Epithelial cell of prostate (primary cell): ENCODE measurements at places on chromosomes 6 and 20.

DNA sequence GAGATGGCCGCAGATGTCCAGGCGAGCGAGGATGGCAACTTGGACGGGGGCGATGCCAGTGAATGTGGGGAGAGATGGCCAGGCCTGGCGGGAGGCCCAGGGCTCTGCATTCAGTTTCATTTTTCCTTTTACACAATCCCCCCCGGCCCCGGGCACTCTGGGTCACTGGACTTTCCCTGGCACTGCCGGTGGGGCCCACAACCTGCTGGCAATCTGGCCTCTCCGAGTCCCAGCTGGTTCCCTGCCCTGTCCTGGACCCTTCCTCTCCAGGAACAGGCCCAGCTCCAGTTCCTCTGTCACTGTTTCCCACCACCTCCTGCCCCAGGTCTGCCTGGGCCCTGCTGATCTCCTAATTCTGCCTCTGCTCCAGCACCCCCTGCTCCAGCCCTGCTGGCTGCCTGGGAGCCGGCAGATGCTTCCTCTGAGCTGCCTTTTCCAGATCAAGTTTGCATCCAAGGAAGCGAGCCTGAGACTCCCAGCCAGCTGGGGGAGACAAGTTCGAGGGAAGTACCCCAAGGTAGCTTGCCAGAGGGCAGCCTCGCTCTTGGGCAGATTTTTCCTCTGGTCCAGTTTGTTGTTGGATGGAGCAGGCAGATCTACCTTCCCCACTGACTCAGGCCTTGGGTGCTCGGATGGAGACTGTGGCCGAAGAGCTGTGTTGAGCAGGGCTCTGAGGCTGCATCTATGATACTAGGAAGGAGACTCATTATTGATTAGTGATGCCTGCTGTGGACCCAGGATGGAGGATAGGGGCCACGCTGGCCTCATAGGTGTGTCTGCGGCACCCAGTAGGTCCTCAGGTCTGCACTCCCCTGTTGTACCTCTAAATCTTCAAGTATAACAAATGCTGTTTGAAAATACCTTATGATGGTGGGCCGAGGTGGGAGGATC lies 83.2 kb downstream of the CEBPB start:
- no peak for DNase-seq

DNA sequence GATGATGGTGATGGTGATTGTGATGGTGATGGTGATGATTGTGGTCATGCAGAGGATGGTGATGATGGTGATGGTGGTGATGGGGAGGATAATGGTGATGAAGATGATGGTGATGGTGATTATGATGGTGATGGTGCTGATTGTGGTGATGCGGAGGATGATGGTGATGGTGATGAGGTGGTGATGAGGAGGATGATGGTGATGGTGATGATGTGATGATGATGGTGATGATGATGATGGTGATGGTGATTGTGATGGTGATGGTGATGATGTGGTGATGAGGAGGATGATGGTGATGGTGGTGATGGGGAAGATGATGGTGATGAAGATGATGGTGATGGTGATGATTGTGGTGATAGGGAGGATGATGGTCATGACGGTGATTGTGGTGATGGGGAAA lies 333.7 kb downstream of the CDH4 start:
- DNase-seq: no peak

DNA sequence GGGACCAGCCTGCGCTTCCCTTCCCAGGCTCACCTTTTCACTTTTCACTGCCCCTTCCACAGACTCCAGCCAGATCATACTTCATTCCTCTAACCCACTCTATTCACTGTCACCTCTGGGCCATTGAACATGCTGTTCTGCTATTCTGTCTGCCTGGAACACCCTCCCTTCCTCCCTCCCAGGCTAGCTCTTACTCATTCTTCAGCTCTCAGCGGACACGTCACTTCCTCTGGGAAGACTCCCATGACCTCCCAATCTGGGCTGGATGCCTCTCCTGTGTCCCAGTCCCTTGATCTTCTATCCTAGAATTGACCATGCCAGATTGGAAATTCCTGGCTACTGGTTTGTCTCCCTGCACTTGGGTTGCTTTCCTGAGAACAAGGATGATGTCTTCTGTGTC lies 5.0 kb downstream of the SLC12A5 start:
- DNase-seq: no peak

DNA sequence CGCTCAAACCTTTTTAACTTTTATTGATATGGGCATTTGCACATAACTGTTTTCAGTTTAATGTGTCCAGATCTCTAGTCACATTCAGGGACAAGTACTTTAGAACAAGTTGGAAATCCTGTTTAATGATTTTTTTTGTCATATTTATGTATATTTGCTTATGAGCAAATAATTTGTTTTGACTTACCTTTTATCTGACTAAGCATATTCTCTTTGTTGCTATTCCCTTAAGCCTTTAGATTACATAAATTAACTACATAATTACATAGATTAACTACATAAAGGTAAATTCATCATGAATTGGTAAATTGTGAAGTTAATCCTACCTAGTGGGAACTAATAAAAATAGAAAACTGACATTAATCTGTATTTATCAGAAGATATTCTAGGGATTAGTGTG lies 523.5 kb upstream of the MAN1A1 start:
- DNase-seq: no peak

- no peak for DNase-seq
Measured at GRCh38 chr20:62892348-62893304, 31.0 kb upstream of the TCFL5 start.

GRCh38 chr6:54493138-54493537 lies 184.9 kb downstream of the TINAG start:
- DNase-seq: peak; percentile 50

GRCh38 chr6:38234934-38235682 lies 404.6 kb downstream of the BTBD9 start:
- DNase-seq: no peak

DNA sequence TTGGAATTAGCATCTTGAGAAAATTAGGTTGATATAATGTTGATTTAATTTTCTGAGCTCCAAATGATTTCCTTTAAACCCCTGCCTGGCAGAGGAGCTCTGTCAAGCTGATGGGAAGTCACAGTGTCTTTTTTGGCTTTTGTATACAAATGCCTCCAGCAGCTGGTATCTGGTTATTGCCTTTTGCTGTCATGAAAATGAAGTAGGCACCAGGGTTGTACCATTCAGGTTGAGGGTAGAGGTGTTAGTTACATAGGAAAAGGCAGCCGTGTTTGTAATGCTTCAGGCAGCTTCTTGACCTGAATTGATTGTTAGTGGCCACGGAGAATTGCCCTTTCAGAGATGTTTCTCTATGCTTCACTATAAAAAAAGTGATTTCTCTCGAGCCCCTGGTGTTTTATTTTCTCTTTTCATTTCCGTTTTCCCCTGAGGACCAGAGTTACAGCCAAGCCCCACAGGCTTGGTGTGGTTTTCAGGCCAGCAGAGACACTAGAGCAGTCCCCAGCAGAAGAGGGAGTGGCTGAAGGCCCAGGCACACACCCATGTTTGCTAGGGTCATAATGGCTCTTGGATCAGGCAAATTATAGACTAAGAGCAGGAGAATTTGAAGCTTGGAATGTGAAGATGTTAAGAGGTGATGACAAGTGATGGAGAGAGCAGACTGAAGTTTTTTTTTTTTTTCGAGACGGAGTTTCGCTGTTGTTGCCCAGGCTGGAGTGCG lies 21.6 kb downstream of the CMTR1 start:
- no peak for DNase-seq

DNA sequence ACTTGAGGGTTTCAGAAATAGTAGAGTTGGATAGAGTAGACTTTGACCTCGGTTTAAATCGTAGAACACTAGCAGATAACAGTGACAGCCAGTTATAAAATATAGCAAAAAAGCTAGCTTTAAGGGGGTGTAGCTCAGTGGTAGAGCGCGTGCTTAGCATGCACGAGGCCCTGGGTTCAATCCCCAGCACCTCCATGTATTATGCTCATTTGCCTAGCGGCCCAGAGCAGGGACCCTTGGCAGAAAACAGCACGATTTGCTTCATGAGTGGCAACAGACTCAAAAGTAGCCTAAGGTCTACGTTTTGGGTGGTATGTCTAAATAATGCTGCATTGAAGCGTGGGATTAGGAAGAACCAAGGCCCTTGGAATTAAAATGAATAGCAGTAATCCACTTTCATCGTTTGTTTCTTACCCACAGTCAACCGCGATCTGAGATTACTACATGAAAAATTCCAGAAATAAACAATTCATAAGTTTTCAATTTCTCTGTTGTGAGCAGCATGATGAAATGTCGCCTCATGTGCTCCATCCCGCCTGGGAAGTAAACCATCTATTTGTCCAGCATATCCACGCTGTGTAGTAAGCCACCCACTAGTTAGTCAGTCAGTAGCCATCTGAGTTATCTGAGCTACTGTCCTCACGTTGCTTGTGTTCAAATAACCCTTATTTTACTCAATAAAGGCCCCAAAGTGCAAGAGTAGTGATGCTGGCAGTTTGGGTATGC lies 184.9 kb downstream of the GPX5 start:
- no peak for DNase-seq

DNA sequence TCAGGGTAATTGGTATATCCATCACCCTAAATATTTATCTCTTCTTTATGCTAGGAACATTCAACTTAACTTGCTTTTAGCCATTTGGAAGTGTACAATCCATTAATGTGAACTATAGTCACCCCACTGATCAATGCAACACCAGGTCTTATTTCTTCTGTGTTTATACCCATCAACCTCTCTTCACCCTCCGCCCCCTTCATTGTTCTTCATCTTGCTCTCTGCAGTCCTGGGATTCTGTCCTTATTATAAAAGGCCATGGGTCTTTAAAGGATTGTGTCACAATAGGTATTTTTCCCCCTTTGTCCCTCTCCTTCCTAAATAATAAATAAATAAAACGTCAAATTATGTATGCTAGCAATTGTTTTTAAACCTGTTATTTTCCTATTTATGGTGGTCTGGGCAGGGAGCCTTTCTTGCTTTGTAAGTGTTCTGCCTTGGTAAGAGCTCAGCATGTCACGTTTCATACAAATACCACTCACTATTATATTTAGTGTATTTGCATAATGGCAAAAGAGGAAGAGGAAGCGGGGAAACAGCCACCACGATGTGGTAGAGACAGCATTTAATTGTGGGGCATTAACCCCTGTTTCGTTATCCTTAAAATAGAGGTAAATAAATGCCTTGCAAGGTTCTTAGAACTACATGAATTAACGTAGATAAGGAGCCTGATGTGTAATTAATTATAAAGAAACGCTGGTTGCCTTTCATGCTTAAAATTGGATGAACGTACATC lies 1.9 kb downstream of the ABRACL start:
- no peak for DNase-seq

- DNase-seq: no peak
Measured at GRCh38 chr6:21354805-21355238, 238.7 kb upstream of the SOX4 start.

DNA sequence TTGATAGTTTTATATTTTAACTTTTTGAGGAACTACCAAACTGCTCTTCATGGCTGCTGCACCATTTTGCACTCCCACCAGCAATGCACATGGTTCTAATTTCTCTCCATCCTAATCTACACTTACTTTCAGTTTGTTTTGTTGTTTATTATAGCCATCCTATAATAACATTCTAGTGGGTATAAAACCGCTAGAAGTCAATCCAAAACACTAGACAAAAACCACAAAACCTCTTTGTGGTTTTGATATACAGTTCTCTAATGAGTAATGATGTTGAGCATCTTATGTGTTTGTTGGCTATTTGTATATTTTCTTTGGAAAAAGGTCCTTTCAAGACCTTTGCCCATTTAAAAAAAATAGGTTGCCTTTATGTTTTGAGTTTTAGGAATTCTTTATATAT lies 5.6 kb downstream of the RPP21 start:
- no peak for DNase-seq

DNA sequence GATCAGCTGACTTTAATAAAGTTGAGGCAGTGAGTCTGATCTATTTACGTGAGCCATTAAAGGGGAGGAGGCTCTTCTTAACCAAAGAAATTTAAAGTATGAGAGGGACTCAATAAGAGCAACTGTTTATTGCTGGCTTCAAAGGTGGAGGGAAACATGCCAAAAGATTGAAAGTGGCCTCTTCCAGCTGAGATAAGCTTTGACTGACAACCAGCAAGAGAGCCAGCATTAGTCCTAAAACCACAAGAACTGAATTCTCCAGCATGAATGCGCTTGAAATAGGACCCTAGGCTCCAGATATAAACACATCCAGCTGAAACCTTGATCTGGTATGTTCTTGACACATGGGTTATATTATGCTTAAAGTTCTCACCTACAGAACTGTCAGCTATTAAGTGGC lies 123.1 kb upstream of the GJE1 start:
- no peak for DNase-seq

GRCh38 chr20:24773751-24774201 lies 175.3 kb upstream of the CST7 start:
- DNase-seq: peak; percentile 81

GRCh38 chr6:95280686-95281273 lies 296.6 kb upstream of the MANEA start:
- DNase-seq: no peak

DNA sequence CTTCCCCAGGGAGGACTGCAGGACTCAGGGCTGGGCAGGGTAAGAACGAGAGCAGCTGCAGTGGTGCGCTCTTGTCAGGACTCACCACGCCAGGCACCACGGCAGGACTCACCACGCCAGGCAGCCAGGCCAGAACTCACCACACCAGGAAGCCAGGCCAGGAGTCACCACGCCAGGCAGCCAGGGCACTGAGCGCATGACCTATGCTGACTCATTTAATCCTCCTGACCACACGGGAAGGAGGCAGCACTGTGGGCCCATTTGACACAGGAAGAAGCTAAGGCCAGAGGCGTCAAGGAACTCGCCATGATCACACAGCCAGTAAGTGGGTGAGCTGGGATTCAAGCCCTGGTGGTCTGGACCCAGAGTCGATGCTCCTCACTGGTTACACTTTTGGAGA lies 189.3 kb downstream of the PREX1 start:
- no peak for DNase-seq

DNA sequence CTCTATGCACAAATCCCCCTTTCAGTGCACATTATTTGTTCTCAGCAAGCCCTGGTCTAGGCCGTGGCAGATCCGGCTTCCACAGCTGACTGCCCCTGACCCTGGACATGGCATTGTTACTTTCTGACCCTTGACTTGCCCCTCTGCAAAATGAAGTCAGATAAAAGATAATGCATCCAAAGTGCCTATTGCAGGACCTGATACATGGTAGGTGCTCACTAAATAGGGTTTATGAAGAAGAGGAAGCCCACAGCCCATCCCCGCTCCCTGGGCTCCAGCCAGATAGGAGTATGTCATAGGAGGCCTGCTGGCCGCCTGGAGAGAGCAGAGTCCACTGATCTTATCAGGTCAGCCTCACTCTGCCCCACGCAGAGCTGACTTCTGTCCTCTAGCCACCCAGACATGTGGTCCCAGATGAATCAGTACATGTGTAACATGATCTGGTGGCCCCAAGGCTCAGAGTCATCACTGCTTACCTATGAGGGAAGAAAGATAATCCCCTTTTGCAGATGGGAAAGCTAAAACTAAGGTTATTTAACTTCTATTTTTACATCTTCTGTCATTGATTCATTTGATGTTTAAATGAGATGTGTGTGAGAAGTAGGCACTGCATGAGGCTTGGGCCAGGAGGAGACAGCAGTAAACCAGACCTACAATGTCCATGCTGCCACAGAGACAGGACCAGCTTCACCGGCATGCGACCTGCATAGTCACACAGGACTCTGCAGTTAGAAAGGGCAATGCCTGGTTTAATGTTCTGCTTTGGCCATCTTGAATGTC lies 20.4 kb downstream of the MAFB start:
- DNase-seq: no peak

GRCh38 chr6:40909811-40910210 lies 129.2 kb downstream of the UNC5CL start:
- DNase-seq: no peak

GRCh38 chr6:2872423-2873358 lies 30.4 kb downstream of the SERPINB9 start:
- DNase-seq: no peak

GRCh38 chr6:13406781-13407180 lies 78.4 kb upstream of the TBC1D7 start:
- DNase-seq: no peak
